ENCODE measurements at places on chromosomes 1 and 21. TPM values are rescaled to one million over a fixed set of nuclear protein-coding genes. Genes with fewer than 3 reads are reported as not detected.
A peak's percentile ranks its signal among the peaks of the same experiment; 100 is the strongest.

The TMEM240 gene
- polyA plus RNA-seq = 8.4 TPM

The SLC19A1 gene
- 30.1 TPM for polyA plus RNA-seq

The ZNF593OS gene
- polyA plus RNA-seq = 0.96 TPM

The CYP4A11 gene
- polyA plus RNA-seq = 64.5 TPM

The ORC1 gene
- polyA plus RNA-seq = 7.7 TPM

The AJAP1 gene
- 1.0 TPM for polyA plus RNA-seq

- DNase-seq = no peak
Observed at GRCh38 chr1:244054924-244055263, 3.8 kb downstream of the ZBTB18 start.

GRCh38 chr1:228061411-228062084 lies 21.0 kb upstream of the ARF1 start:
- no peak for DNase-seq

GRCh38 chr1:157090771-157091170 lies 8.8 kb downstream of the ETV3L start:
- no peak for DNase-seq

DNA sequence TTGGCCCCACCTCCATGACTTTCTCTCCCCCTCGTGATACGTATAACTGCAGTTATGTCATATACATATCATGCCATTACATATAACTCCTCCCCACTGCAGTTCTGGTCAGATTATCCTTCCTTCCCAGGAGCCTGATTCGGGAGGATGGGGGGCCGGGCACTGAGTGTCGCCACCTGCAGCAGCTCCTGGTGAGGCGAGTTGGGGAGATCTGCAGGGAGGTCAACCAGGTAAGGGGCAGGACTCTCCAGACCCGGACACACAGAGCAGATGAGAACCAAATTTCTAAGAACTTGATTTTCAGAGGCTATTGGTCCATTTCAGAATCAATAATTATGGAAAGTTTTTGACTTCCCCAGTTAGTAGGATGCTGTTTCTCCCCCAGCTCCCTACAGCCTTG lies 19.5 kb downstream of the HYI start:
- DNase-seq = no peak

- DNase-seq = no peak
Observed at GRCh38 chr1:71698186-71698585, 584.2 kb downstream of the NEGR1 start.

DNA sequence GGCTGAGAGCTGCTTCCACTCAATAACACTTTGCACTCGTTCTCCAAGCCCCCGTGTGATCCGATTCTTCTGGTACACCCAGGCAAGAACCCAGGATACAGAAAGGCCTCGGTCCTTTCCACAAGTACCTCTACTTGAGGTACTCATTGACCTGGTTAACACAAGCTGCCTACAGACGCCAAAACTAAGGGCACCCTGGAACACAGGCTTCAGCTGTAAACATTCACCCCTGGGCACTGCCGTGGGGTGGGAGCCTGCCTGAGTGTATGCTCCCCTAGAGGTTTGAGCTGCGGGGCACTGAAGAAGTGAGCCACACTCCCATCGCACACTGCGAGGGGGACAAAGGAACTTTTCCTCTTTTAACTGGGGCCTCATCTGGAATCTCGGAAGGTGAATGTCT lies 30.5 kb downstream of the LRRC3 start:
- no peak for DNase-seq

DNA sequence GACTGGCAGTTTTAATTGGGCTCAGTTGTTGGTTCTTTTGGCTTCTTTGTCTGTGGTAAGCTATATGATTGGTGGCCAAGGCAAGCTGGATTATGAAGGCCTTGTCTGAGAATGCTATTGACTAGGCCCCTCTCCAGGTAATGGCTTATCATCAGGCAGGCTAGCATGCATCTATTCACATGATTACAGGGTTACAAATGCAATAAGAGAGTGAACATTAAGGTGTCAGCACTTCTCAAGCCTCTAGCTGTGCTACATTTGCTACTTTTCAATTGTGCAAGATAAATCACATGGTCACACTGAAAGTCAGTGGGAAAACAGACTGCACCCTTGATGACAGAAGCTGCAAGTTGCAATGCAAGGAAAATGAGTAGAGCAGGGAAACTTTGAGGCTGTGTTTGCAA lies 550.9 kb upstream of the TMPRSS15 start:
- no peak for DNase-seq

DNA sequence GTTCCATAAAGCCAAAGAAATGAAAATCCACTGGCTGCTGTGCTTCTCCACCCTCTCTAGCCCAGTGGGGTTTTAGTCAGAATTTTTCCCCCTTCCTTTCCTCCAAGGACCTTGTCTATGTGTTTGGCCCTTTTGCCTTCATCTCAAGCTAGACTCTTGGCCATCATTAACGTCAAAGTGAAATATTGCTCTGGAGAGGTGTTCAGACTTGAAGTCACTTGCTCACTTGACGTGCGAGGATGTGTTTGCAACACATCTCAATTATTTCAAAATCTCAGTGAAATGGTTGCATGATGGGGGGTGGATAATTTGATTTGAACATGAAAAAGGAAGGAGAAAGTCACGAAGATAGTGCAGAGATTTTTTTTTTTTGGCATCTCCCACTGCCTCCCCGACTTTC lies 13.6 kb downstream of the EVA1C start:
- DNase-seq = no peak

DNA sequence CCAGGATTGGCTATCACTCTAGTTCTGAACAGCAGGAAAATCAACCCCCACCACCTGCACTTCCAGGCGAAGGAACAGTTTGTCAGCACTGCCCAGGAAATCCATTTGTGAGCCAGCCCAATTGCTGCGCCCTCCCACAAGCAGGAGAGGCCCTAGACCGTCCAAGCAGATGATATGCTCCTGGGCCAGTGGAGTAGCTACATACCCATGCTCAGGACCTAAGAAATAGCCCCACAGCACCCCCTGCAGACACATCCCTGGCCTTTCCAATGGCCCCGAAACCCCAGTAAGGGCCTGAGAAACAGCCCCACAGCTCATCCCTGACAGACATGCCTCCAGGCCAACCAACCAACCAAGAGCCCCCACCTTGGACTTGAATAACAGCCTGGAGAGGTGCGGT lies 111.5 kb upstream of the ZC3H11B start:
- DNase-seq = no peak

- no peak for DNase-seq
Observed at GRCh38 chr21:46063227-46063626, 34.7 kb upstream of the COL6A2 start.

DNA sequence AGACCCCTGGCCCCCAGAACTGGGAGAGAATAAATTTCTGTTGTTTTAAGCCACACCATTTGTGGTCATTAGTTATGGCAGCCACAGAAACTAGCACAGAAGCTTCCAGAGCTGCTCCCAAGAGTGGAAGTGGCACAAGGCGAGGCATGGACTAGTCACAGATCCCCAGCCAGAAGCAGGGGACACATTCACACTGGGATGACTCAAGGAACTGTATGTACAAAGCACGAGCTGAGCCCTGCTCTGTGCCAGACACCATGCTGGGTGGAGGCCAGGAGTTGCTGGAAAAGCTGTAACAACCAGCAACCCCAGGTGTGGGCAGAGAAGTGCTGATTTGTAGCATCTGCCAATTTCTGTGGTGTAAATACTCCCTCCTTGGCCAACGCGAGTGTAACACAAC lies 55.6 kb downstream of the TCP10L start:
- no peak for DNase-seq

GRCh38 chr1:118504221-118504644 lies 319.2 kb upstream of the SPAG17 start:
- no peak for DNase-seq

DNA sequence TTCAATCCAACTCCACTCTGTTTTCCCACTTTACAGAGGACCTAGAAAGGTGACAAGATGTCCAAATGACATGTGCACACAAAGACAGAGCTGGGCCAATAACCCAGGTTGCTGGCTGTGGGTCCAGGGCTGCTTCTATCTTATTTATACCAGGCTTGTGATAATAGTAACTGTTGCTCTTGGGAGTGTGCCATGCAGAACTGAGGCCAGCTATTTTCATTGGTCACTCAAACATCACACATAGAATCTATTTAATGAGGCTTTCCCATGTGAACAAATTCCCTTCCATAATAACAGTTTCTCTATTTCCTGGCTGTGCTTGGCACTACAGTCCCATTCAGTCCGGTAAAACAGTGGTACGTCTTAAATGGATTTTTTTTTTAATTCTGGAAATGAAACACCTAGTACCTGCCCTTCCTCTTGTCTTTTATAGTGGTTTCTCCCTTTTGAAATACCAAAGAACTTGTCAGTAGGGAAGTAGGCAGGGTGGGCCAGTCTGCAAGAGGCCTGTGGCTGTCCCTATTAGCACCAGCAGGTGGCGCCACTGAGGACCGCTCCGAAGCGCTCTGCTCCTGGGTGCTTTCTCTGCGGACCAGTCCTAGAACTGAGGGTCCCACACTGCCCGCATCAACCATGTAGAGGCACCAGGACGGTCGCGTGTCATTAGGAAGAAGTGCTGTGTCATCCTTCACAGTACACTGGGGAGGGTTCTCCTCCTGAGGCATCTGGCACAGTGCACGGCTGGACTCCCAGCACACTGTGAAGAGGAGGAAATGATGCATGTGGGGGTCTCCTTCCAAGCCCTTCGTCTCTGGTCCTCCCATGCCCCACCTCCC lies 52.1 kb downstream of the GPR161 start:
- no peak for DNase-seq

- DNase-seq = no peak
Observed at GRCh38 chr1:43797891-43798290, 90.6 kb downstream of the ST3GAL3 start.

- no peak for DNase-seq
Observed at GRCh38 chr1:30038134-30039025, 685.0 kb downstream of the MATN1 start.

GRCh38 chr1:103056423-103056822 lies 51.9 kb downstream of the COL11A1 start:
- no peak for DNase-seq

DNA sequence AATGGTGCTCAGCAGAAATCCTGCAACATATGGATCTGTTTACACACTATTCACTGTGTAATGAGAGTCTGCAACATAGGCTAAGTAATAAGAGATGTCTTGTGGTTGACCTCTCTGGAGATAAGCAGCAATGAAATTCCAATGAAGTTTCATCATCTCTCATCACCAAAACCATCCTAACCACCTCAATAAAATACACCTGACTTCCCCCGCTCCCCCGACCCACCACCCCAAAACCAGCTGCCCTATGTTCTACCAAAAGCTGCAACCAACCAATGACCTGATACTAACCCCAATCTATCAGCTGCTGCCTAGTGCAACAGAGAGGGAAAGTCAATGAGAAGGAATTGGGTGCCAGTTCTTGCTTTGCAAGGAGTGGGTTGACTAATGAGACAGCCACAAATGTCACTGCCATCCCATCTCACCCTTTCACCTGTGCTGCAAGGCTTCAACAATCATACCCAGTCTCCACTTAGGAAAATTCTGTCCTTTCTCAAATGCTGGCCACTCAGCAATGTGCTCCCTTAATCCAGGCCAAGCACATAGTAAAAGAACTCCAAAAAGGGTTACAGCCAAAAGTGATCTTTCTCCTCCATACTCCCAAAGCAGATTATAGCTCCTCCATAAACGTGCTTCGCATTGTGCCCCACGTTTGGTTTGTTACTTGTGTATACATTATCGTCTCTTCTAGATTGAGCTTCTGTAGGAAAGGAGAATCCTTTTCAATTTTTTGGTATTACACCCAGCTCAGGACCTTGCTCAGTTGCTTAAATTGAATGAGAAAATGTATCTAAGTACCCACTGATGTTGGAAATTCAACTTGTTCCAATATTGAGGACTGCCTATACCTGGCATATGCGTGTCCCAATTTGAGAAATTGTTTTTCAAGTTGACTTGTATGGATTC lies 29.0 kb downstream of the MRPL39 start:
- DNase-seq = no peak

DNA sequence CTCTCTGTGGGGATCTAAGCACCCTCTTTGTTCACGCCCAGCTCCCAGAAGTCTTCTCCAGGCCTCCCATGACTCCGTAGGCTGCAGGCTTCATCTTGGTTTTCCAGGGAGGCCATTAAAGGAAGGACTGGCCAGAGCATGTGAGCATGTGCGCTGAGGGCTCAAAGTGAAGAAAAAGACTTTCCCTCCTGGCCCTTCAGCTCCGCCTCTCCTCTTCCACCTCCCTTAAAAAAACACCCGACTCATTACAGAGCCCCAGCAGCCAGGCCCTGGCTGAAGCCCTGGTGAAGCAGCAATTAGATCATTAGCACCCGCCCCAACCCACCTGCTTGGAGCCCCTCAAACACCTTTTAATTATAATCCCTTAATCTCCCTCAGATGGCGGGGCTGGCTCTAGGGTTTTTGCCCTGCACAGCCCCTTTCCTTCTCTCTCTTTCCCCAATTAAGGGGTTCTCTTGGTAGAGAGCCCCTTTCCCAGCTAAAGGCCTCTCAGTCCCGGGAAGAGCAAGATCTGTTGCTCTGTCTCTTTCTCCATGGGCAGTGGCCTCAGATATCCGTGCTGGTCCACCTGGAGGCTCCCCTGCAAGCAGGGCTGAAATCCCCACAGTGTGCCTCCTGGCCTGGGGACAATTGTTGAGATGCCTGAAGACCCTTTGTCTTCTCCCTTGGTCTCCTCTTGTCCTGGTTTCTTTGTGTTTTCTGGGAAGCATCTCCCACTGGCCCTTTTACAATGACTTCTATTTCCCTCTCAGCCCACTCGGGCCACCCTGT lies 30.5 kb downstream of the RHBG start:
- DNase-seq = no peak

GRCh38 chr1:66412704-66413103 lies 121.2 kb upstream of the SGIP1 start:
- DNase-seq = no peak

DNA sequence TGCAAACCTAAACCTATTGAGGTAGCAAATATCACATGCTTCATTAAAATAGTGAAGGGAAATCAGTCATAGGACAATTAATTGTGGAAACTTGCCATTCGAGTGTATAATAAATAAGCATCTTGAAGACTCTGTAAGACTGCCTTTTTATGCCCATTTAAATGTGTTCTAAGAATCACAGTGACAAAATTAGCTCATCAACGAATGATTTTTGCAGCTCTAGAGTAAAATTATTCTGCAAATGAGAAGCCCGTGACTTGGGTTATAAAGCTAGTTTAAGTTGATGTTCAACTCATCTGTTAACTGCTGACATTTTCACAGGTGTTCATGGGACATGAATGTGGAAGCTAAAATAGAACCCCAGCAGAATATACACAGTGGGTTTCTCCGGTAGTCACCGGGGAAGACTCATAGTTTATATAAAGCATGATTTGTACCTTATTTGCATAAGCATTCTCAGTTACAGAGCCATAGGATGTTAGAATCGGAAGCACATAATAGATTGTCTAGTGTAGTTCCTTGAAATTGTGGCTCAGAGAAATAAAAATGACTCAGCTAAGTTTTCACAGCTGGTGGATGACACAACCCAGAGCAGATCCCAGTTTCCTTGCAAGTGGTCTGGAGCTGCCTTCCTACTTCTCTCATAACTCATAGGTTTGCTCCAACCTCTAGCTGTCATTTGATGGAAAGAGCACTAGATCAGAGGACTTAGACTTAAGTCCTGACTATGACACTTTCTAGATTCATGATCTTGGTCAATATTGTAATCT lies 107.3 kb downstream of the UCHL5 start:
- peak; percentile 15 for DNase-seq
